ENCODE measurements at places on chromosomes 12 and 14. TPM values are rescaled to one million over a fixed set of nuclear protein-coding genes. Genes with fewer than 3 reads are reported as not detected.

TMPRSS12 gene
- total RNA-seq = not detected

PRB2 gene
- not detected for total RNA-seq

AMIGO2 gene
- 13.6 TPM for total RNA-seq

LRP1 gene
- total RNA-seq = 0.28 TPM

CCDC196 gene
- not detected for total RNA-seq

KLRD1 gene
- 1.2 TPM for total RNA-seq

NID2 gene
- total RNA-seq = 0.09 TPM

INSM2 gene
- total RNA-seq = not detected

GPRC5D gene
- not detected for total RNA-seq

MYH6 gene
- total RNA-seq = 0.17 TPM

- no peaks in the 10 kb centered on the region for H3K4me1 ChIP-seq
- H3K27me3 ChIP-seq = no peaks in the 10 kb centered on the region
- DNase-seq = no peak
- no peak overlapping the region for H3K27ac ChIP-seq
These were observed 260.6 kb upstream of the GARIN6 start for GRCh38 chr12:99386907-99387306.

- H3K4me3 ChIP-seq = peak overlapping the region; percentile 51
- DNase-seq = peak; percentile 83
- peaks cover 1% of the 10 kb centered on the region for H3K36me3 ChIP-seq
- peaks cover 25% of the 10 kb centered on the region for H3K27me3 ChIP-seq
- H3K27ac ChIP-seq = peak overlapping the region; percentile 69
These were observed 6.3 kb upstream of the LTBP2 start for GRCh38 chr14:74618078-74618952.

DNA sequence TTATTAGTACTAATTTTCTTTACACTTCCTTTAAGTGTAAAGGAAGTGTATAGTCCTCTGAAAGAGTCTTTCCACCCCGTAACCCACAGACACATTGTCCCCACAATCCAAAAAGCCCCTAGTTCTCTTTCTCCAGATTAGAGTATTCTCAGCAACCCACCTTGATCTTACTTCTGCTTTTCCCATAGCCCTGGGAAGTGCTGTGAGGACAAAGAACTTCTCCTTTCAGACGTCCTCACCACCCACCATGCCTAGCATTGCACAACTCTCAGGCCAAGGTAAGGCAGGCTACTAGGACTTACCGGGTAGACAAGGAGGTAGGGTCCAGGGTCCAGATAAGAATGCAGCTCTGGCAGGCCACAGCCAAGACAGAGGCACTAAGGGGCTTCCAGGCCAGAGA is 7.4 kb downstream of the AAAS start:
- H3K4me3 ChIP-seq = no peak overlapping the region
- DNase-seq = no peak
- peaks cover 4% of the 10 kb centered on the region for H3K4me1 ChIP-seq
- peaks cover 41% of the 10 kb centered on the region for H3K36me3 ChIP-seq

DNA sequence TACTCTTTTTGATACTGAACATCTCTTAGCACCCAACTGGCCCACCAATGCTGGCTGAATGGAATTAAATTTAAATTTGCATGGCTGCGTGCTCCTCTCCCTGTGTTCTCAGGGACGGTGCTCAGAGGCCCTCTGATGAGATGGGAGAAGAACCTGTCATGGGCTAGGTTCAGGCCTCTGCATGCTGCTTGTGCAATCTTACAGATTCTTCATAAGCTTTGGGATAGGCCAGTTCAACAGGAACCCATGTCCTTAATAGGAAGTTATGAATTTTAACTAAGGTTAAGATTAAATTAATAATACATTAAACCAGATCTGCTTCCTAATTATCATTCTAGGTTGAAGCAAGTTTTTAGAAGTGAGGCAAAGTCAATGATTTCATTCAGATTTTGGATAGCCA is 119.7 kb upstream of the LRIG3 start:
- no peak for DNase-seq
- no peak overlapping the region for H3K4me3 ChIP-seq
- H3K27ac ChIP-seq = no peak overlapping the region

DNA sequence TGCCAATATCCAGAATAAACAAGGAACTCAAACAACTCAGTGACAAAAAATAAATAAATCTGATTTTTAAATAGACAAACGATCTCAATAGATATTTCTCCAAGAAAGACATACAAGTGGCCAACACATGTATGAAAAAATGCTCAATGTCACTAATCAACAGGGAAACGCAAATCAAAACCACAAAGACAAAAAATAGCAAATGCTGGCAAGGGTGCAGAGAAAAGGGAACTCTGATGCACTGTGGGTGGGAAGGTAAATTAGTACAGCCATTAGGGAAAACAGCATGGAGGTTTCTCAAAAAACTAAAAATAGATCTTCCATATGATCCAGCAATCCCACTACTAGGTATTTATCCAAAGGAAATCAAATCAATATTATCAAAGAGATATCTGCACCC is 3.5 kb upstream of the EIF5 start:
- H3K27ac ChIP-seq = no peak overlapping the region
- peaks cover 9% of the 10 kb centered on the region for H3K36me3 ChIP-seq
- peaks cover 4% of the 10 kb centered on the region for H3K27me3 ChIP-seq

DNA sequence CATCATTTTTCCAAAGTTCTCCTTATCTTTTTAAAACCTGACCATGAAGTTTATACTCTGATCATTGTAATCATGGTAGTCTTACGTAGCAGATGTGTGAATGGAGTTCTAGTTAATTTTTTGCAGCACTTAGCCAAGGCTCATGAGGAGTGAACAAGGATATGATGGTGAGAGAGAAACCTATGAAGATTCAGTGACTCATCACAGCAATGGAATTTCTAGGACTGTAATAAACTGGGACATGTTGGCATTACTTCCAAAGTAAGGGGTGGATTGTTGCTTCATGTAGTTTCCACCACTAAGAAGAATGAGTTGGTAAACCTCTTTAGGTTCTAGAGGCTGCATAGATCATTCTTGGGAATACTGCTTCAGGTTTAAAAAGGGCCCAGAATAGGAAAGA is 102.7 kb downstream of the LRRIQ1 start:
- no peaks in the 10 kb centered on the region for H3K27me3 ChIP-seq
- no peak overlapping the region for H3K27ac ChIP-seq
- no peaks in the 10 kb centered on the region for H3K36me3 ChIP-seq
- no peak overlapping the region for H3K4me3 ChIP-seq

DNA sequence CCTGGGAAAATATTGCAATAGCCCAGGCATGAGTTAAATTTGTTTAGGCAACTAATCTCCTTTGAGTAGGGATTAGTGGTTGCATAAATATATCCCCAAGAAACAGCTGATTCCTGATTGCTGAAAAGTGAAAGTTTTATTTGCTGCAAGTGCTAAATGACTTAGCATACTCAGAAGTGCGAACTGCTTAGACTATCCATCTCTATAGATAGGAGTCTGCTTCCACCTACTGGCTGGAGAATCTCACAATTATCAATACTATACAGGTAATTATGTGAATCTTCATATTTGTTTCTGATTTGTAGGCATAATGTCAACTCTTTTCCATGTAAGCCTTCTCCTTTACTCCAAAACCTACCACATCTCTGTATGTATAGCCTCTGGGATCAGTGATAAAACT is 12.0 kb upstream of the SLCO1B3 start:
- H3K27ac ChIP-seq = no peak overlapping the region
- H3K4me1 ChIP-seq = no peaks in the 10 kb centered on the region
- no peaks in the 10 kb centered on the region for H3K36me3 ChIP-seq
- DNase-seq = no peak

- no peaks in the 10 kb centered on the region for H3K27me3 ChIP-seq
- H3K4me3 ChIP-seq = peak overlapping the region; percentile 72
- DNase-seq = no peak
- H3K36me3 ChIP-seq = peaks cover 9% of the 10 kb centered on the region
- peaks cover 39% of the 10 kb centered on the region for H3K4me1 ChIP-seq
These were observed 14.3 kb downstream of the ARF6 start for GRCh38 chr14:49907186-49907585.

DNA sequence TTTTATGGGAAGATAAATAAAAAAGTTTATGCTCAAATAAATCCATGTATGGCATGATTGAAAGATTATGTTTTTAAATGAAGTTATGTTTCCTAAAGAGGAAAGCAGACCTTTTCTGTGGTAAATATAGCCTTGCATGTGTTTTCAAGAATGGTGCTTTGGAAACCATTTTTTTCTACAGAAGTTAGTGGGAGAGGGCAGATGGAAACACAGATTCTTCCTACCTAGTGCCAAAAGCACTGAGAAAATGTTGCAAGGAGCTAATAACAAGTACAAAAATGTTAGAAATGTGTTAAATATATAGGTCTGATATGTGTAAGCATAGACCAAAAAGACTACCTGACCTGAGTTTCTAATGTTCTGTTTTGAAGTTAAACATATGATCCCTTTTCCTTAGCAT is 24.3 kb downstream of the TECPR2 start:
- no peak overlapping the region for H3K4me3 ChIP-seq
- H3K27ac ChIP-seq = no peak overlapping the region
- H3K27me3 ChIP-seq = no peaks in the 10 kb centered on the region
- DNase-seq = no peak

- H3K4me3 ChIP-seq = peak overlapping the region; percentile 6
- H3K27me3 ChIP-seq = no peaks in the 10 kb centered on the region
- no peak for DNase-seq
- peaks cover 67% of the 10 kb centered on the region for H3K4me1 ChIP-seq
- peak overlapping the region; percentile 4 for H3K27ac ChIP-seq
- peaks cover 63% of the 10 kb centered on the region for H3K36me3 ChIP-seq
These were observed 35.7 kb downstream of the HNRNPC start for GRCh38 chr14:21233457-21234076.

DNA sequence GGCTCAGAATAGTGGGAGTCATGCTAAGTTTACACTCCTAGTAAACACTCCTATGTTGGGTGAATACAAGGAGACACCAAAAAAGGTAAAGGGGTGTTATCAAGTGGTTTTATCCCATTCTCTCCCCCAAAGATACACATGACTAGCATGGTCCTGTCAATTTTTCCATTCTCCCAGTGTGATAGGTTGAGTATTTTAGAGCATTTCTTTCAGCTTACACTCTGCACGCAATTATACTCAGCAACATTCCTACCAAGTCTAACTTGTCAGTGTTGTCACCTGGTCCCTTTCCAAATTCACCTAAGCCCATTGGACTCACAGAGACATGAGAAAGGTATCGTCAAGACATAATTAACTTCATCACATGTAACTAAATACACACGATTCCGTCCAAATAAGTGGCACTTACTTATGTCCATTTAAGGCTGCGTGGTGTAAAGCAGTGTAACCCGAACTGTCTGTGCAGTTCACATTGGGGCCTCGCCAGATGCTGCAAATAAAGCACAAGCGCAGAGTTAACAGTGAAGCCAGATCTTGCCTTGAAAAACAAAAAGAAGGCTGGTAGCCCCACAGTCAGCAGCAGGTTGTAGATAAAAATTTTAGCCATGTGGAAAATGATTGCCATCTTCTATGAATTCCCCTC is 159.7 kb downstream of the ANKS1B start:
- no peaks in the 10 kb centered on the region for H3K4me1 ChIP-seq
- H3K27ac ChIP-seq = no peak overlapping the region
- no peak overlapping the region for H3K4me3 ChIP-seq

GRCh38 chr14:63747846-63748245 is 20.0 kb upstream of the SGPP1 start:
- H3K27ac ChIP-seq = no peak overlapping the region
- peaks cover 16% of the 10 kb centered on the region for H3K4me1 ChIP-seq
- peaks cover 6% of the 10 kb centered on the region for H3K27me3 ChIP-seq
- H3K36me3 ChIP-seq = no peaks in the 10 kb centered on the region
- DNase-seq = no peak
- H3K4me3 ChIP-seq = no peak overlapping the region

GRCh38 chr12:122050706-122051105 is 27.9 kb upstream of the MLXIP start:
- no peak for DNase-seq
- peaks cover 6% of the 10 kb centered on the region for H3K4me1 ChIP-seq
- H3K27ac ChIP-seq = no peak overlapping the region
- H3K4me3 ChIP-seq = no peak overlapping the region
- no peaks in the 10 kb centered on the region for H3K27me3 ChIP-seq

DNA sequence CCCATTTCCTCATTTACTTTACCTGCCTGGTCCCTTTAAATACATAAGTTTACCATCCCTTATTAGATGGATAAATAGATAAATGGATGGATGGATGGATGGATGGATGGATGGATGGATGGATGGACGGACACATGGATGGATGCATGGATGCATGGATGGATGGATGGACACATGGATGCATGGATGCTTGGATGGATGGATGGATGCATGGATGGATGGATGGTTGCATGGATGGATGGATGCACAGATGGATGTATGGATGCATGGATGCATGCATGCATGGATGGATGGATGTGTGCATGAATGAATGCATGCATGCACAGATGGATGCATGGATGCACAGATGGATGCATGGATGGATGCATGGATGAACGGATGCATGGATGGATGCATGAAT is 93.6 kb downstream of the DPF3 start:
- H3K36me3 ChIP-seq = peaks cover 3% of the 10 kb centered on the region
- no peak overlapping the region for H3K4me3 ChIP-seq
- no peaks in the 10 kb centered on the region for H3K27me3 ChIP-seq
- no peak for DNase-seq
- no peak overlapping the region for H3K27ac ChIP-seq

- H3K27me3 ChIP-seq = no peaks in the 10 kb centered on the region
- peaks cover 13% of the 10 kb centered on the region for H3K36me3 ChIP-seq
- DNase-seq = peak; percentile 79
- H3K4me3 ChIP-seq = no peak overlapping the region
- peaks cover 68% of the 10 kb centered on the region for H3K4me1 ChIP-seq
- H3K27ac ChIP-seq = peak overlapping the region; percentile 41
These were observed 126.1 kb upstream of the FUT8 start for GRCh38 chr14:65286443-65286842.
